ENCODE measurements at places on chromosomes 11 and 22. TPM values are rescaled to one million over a fixed set of nuclear protein-coding genes. Genes with fewer than 3 reads are reported as not detected.
A peak's percentile ranks its signal among the peaks of the same experiment; 100 is the strongest.

The APIP gene
- total RNA-seq, result 39.7 TPM

The POU2F3 gene
- not detected for total RNA-seq

The CATSPER1 gene
- total RNA-seq, result 0.05 TPM

The APOL5 gene
- total RNA-seq, result not detected

The SYT12 gene
- total RNA-seq, result 0.19 TPM

The MUC2 gene
- not detected for total RNA-seq

The SAAL1 gene
- total RNA-seq, result 36.1 TPM

The ADM gene
- 114 TPM for total RNA-seq

The SLC37A2 gene
- total RNA-seq, result 184 TPM

The LRRC56 gene
- 0.11 TPM for total RNA-seq

The CTSW gene
- 0.29 TPM for total RNA-seq

DNA sequence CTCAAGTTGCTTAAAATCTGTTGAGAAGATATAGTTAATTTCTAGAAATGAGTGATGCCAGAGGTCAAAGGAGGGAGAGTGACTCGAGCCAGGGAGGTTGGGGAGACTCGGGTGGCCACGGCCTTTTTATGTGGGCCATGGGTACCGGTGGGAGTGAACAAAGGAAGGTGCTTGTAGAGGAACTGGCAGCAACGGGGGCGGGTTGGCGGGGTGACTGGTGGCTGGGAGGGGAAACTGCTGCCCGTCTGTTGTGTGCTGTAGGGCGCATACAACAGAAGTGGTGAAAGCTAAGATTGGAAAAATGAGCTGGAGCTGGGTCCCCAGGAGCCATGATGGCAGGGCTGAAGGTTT is 5.4 kb downstream of the DAGLA start:
- DNase-seq, result no peak

DNA sequence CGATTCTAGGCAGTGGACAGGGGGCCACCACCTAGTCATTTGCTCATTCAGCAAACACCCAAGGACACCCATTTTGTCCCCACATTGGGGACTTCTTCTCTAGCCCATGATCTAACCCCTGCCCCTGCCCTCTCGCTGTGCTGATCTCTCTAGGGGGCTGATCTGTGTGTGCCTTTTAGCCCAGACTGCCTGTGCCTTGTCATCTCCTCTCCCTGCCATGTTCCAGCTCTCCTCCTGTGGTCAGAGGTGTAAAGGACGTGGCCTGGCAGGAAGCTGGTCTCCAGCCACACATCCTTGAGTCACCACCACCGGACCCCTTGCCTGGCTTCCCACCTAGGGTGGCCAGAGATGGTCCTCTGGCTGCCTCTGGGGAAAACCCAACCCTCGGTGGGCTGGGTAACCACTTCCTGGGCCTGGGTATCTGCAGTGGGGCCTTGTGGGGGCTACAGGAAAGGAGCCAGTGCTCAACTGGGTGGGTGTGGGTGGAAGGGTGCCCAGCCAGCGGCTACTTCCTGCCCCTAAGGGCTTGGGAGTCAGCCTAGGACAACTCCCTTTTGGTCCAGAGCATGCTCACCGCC is 1.3 kb downstream of the CTSW start:
- DNase-seq, result no peak

GRCh38 chr22:32824531-32825312 is 23.2 kb downstream of the TIMP3 start:
- DNase-seq, result no peak

- DNase-seq, result no peak
Observed at GRCh38 chr11:12602421-12602820, 71.8 kb upstream of the TEAD1 start.

DNA sequence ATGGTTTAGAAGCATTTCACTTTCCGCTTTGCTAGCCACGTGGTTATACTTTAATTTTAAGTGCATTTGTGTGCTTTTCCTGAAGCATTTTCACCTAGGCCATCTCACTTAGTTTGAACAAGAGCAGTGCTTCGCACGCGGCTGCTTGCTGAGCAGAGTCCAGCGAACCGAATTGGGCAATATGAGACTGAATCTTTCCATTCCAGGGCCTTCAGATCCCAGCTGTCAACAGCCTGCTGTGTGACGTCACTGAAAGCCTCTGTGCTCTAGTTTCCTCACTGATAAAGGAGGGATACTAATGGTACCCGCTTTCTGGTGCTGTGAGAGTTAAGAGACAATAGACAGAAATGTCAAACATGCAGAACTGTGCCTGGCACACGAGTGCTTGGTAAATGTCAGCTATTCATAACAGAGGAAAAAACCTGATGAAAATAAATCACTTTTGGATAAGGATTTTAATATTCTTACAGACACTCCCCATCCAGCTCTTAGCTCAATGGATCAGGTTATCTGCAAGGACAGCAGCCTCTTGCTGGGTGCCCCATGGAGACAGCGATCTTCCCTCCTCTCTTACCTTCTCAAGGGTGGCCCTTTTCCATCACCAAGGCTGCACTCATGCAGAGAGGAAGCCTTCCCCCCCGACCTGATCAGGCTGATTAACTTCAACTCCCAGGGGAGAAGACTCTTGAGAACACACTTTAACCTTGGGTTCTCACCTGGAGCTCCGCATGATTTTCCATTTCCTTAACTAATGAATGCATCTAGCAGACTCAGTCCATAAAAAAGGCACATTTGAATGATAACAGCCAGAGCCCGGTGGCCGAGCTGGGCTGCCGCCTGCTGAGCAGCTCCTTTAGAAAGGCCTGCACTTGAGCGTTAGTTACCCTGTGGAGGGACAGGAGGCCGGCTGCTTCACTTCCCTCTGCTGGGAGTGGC is 3.5 kb upstream of the GLB1L3 start:
- no peak for DNase-seq

DNA sequence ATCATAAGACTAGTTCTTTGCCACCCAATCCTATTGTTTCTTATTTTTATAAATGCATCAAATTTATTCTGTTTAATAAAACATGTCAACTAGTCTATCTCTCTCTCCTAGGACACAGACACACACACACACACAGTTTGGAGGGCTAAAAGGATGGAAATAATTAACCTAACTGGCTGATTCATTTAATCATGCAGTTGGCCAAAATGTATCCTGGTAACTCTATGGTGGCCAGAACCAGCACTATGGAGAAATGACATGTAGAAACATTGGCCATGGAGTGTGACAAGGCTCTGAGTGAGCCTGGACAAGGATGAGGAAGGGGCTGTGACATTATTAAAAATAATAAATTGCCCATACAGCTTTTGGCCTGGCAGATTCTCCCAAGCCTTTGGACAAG is 64.1 kb downstream of the CLPB start:
- DNase-seq, result no peak

GRCh38 chr11:121106812-121107211 is 5.8 kb downstream of the TECTA start:
- DNase-seq, result no peak

GRCh38 chr11:77590194-77590782 is 535 bp downstream of the AQP11 start:
- peak; percentile 1 for DNase-seq

- no peak for DNase-seq
Observed at GRCh38 chr11:120020981-120021380, 116.9 kb downstream of the TRIM29 start.

DNA sequence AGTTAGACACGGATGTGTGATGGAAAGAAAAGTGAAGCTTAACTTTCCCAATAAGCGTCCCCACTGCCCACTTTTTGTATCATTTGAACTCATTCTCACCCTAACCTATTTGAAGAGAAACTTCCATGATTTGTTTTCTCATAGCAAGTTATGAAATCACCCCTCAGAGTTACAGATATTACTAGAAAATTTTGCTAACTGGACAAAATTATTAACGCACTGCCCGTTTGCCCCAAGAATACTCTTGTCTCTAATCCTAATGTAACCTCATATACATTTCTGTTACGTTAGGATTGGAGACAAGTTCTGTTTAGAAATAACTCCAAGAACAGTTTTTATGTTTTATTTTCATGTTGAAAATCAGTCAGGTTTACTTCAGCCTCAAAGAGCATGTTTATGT is 25.5 kb downstream of the TOM1 start:
- no peak for DNase-seq

DNA sequence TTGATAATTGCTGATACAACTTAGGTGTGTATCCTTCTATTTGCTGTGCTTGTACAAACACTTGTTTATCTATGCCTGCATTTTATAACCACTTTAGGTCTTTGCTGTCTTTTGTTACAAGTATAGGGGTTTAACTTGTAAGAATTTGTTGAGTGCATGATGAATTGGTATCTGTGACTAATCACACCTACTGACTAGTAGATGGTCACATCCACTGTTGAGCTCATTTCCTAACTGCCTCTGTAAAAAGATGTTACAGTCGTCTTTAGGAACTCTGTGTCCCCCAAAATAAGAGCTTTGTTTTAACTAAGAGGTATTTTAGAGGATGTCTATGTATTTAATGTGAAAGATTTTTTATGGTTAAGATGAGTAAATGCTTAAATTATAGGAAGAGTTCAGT is 60.5 kb downstream of the HIPK3 start:
- DNase-seq, result no peak

- DNase-seq, result no peak
Observed at GRCh38 chr11:27627979-27628378, 72.3 kb downstream of the BDNF start.

GRCh38 chr22:27596133-27596870 is 205.3 kb downstream of the MN1 start:
- no peak for DNase-seq

- no peak for DNase-seq
Observed at GRCh38 chr11:35978891-35979290, 35.0 kb downstream of the LDLRAD3 start.

DNA sequence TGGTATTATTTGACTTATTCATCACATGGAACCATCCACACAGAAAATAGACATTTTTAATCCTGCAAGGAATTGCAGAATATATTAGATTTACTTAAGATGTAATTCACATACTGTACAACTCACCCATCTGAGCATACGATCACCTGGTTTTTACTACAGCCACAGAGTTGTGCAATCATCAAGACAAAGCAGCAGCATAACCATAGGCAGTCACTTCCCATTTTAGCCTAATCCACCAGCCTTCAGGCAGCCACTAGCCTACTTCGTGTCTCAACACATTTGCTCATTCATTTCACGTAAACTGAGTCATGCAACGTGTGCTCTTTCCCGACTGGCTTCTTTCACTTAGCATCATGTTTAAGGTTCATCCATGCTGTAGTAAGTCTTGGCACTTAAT is 23.0 kb downstream of the PIWIL3 start:
- DNase-seq, result no peak

- peak; percentile 5 for DNase-seq
Observed at GRCh38 chr11:121024989-121025388, 1.1 kb downstream of the TBCEL start.

DNA sequence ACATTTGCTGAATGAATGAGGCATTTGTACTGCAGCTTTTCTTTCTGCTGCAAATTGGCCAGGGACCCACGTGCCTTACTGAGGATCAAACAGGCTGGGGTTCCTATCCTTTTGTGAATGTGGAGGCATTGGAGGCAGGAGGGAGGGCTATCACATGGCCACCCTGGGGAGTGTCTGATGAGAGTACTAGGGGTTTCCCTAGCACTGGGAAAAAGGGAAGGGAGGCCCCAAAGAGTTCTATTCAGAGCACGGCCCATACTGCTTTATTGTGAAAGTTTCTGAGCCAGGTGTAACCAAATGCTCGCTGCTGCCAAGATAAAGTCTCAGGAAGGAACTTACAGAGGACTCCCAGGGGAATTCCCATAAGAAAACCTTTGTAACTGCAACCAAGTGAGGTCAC is 78.4 kb upstream of the ANO1 start:
- DNase-seq, result no peak

GRCh38 chr22:48821346-48821690 is 1006.4 kb downstream of the BRD1 start:
- DNase-seq, result no peak

DNA sequence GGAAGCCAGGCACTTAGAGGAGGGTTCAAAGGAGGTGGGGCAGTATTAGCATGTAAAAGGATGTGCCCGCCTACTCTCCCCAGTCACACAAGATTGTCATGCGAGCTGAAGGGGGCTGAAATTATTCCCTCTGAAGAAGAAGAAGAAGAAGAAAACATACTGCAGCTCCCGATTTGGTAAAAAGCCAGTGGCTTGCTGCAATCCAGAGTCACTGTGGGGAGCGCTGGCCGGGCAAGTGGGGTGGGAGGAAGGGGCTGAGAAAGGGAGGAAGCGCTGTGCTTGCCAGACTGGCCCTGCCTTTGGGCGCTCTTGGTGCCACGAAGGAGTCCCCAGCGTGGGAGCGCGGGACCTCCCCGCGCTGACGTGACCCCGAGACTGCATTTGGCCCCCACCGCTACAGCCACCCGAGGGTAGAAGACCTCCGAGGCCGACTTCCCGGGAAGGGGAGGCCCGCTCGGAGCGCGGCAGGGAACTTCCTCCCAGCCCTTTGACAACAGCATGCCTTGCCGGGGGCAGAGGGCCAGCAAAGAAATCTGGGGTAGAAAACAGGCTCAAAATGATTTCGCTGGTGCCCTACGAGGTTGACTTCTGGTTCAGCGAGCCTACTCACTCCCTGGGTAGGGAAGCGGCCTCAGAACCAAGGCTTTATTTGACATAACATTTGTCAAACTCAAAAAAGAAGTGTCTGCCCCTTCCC is 906.3 kb downstream of the DLG2 start:
- no peak for DNase-seq

DNA sequence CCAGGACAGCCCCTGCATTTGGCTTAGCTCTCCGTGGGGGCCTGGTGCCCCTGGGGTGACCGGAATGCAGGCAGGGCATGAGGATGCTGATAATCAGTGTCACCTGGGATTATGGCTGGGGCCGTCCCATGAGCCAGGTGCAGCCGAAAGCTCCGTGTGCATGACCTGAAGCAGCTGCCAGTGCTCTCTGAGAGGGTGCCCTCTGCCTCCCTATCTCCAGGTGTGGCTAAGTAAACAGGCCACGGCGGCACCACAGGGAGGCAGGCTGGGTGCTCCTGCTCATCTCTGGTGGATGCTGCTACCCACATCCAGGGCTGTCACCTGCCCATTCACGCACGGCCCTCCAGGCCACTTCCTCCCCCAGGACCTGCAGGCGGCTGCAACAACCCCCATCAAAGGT is 29.8 kb downstream of the DUSP8 start:
- DNase-seq, result no peak

DNA sequence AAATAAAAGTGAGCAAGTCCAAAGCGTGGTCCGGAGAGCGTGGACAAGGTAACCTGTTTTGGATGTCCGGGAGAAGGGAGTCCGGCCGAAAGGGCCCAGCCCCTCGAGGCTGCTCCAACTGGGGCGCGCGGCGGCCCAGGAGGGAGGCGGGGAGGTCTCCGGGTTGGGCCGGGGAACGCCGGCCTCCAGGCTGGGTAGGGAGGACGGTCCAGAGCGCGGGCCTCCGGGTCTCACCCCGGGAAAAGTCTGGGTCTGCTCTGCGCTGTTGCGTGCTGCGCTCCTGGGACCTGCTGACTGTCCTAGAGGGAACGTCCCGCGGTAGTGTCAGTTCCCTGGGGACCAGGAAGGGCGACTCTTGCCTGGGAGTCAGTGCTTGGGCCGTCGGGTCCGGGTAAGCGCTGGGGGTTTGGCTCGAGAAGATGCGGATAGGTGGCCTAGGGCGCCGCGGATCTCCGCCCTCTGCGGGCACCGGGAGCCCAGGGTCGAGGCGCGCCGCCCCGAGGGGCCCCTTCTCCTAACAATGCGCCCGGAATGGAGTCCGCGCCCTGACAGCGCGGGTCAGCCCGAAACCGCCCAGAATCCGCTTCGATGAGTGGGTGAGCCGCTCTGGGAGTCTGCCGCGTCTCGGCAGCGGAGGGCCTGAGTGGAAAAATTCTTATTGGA is 988 bp upstream of the FLI1 start:
- DNase-seq, result no peak
